ENCODE measurements at places on chromosomes 4 and X. TPM values are rescaled to one million over a fixed set of nuclear protein-coding genes. Genes with fewer than 3 reads are reported as not detected.
A peak's percentile ranks its signal among the peaks of the same experiment; 100 is the strongest.

DCTD gene
- total RNA-seq = 65.9 TPM

SOX3 gene
- not detected for total RNA-seq

MBNL3 gene
- 42.2 TPM for total RNA-seq

F8A3 gene
- 5.3 TPM for total RNA-seq

TMEM31 gene
- total RNA-seq = not detected

- no peak overlapping the region for H3K4me3 ChIP-seq
- H3K27ac ChIP-seq = no peak overlapping the region
- no peaks in the 10 kb centered on the region for H3K27me3 ChIP-seq
- peaks cover 12% of the 10 kb centered on the region for H3K4me1 ChIP-seq
- no peak for DNase-seq
These were observed 147.0 kb upstream of the NOCT start for GRCh38 chr4:138868562-138868961.

DNA sequence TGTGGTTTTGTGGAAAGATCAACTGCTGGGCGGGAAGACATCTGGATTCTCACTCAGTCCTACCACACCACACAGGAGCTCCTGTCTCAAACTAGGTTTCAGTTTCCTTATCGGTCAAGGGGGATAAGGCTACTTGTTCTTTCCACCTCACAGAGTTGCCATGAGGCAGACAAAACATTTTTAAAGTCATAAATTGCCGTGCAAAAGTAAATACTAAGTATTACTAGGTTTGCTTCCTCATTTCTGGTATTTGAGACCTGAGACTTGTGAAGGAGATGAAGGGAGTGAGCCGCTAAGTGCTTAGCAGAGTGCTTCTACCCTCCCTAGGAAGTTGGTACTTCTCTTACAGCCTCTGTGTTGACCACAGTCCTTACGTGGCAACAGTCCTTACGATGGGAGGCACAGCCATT is 1.5 kb downstream of the LAP3 start:
- peak overlapping the region; percentile 69 for H3K4me3 ChIP-seq
- no peak for DNase-seq
- peaks cover 12% of the 10 kb centered on the region for H3K36me3 ChIP-seq
- no peak overlapping the region for H3K27ac ChIP-seq
- no peaks in the 10 kb centered on the region for H3K27me3 ChIP-seq
- no peaks in the 10 kb centered on the region for H3K4me1 ChIP-seq

- no peak for DNase-seq
- no peak overlapping the region for H3K27ac ChIP-seq
- H3K4me3 ChIP-seq = no peak overlapping the region
These were observed 424.3 kb downstream of the SLITRK2 start for GRCh38 chrX:146241902-146242301.

DNA sequence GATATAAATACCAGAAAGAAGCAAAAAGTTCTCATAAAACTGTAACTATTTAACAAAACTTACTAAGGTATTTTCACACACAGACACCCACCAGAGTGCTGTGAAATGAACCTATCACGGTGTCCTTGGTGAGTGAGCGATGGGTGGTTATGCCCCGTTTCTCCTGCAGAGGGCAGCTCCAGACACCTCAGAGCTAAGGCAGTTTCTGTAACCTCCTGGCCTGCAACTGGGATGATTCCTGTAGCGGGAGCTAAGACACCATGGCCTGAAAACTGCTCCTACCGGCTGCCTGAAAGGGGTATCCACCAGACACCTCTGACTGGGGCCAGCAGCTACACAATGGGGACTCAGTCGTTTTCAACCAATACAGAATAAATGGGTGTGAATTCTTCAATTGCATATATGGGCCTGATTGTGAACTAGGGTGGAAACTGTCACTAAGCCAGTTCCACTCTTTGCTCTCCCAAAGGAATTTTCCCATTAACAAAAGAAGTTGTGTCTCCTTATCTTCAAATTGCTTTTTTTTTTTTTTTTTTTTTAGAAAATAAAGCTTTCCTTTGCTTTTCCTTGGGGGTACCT is 2375.8 kb upstream of the TENM3 start:
- H3K36me3 ChIP-seq = no peaks in the 10 kb centered on the region
- peak; percentile 84 for DNase-seq
- H3K27me3 ChIP-seq = no peaks in the 10 kb centered on the region
- H3K27ac ChIP-seq = no peak overlapping the region
- H3K4me3 ChIP-seq = no peak overlapping the region

DNA sequence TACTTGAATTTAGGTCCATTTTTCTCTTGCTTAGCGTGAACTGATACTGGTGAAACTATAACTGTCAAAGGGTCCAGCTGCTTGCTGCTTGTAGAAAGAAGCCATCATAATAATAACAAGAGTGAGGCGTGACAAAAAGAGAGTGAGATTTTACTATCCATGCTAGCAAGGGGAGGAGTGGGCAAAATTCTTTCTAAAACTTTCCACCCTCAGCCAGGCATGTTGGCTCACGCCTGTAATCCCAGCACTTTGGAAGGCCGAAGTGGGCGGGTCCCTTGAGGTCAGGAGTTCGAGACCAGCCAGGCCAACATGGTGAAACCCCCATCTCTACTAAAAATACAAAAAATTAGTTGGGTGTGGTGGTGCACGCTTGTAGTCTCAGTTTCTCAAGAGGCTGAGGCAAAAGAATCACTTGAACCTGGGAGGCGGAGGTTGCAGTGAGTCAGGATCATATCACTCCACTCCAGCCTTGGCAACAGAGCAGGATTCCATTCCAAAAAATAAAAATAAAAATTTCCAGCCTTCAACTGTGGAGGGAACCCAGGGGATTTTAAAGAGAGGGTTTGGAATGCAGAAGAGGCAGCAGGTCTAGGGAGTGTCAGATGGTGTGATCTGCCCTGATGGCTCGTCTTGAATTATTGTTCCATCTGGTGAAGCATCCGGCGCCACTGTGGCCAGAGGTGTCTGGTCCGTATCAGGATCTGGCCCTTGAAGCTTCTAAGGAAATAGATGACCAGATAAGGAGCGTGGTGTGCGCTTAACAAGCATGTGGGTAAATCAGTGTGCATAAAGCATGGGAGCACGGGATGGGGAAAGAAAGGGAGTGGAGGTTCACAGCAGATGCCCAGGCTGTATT is 51.8 kb downstream of the LRP2BP start:
- H3K4me1 ChIP-seq = no peaks in the 10 kb centered on the region
- no peaks in the 10 kb centered on the region for H3K27me3 ChIP-seq
- no peak overlapping the region for H3K27ac ChIP-seq
- H3K4me3 ChIP-seq = no peak overlapping the region

GRCh38 chr4:4417886-4418285 is 31.0 kb downstream of the NSG1 start:
- DNase-seq = no peak
- H3K4me3 ChIP-seq = no peak overlapping the region
- H3K4me1 ChIP-seq = no peaks in the 10 kb centered on the region
- H3K27ac ChIP-seq = no peak overlapping the region

GRCh38 chrX:42490111-42490510 is 287.9 kb downstream of the PPP1R2C start:
- H3K27ac ChIP-seq = no peak overlapping the region
- H3K4me3 ChIP-seq = no peak overlapping the region
- H3K36me3 ChIP-seq = no peaks in the 10 kb centered on the region
- no peaks in the 10 kb centered on the region for H3K27me3 ChIP-seq
- DNase-seq = no peak
- H3K4me1 ChIP-seq = no peaks in the 10 kb centered on the region

GRCh38 chr4:102843273-102843672 is 15.9 kb upstream of the UBE2D3 start:
- no peaks in the 10 kb centered on the region for H3K27me3 ChIP-seq
- no peak overlapping the region for H3K27ac ChIP-seq
- H3K36me3 ChIP-seq = no peaks in the 10 kb centered on the region

DNA sequence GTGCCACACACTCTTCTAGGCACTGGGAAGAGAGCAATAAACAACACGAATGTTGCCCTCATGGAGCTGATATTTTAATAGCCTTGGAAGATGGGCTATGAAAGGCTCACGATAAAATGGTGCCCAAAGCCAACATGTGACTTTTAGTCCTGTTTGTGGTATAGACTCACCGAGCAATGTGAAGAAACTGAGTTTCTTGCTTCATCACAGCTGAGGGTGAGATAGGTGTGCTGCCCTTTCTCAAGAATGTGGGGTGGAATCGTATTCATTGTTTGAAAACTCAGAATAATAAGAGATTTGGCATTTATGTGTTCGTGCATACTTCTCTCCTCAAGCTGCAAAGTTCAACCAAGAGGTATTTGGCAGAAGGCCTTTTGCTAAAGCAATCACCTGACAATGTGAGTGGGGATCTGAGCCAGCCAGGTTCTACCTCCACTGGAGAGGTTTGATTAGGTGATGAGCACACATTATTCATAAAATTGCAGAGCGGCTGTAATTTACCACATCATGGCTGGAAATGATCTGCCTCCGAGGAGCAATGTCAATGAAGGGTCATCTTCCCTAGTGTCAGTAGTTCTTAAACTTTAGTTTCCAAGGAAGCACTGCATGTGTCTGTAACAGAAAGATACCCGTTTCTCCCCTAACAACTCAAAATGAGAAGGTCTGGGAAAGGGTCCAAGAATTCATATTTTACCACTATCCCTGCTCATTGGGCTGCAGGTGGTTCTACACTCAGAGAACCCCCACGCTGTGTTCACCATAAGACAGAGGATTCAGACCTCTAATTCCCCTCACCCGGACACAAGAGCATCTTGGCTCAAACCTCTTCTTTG is 41.9 kb upstream of the CBR4 start:
- H3K4me3 ChIP-seq = no peak overlapping the region
- H3K36me3 ChIP-seq = no peaks in the 10 kb centered on the region
- peaks cover 12% of the 10 kb centered on the region for H3K4me1 ChIP-seq
- H3K27ac ChIP-seq = no peak overlapping the region

- H3K4me1 ChIP-seq = no peaks in the 10 kb centered on the region
- no peak for DNase-seq
- no peaks in the 10 kb centered on the region for H3K36me3 ChIP-seq
- H3K27me3 ChIP-seq = no peaks in the 10 kb centered on the region
- no peak overlapping the region for H3K27ac ChIP-seq
- H3K4me3 ChIP-seq = no peak overlapping the region
These were observed 24.4 kb downstream of the BLOC1S4 start for GRCh38 chr4:6740347-6740746.

GRCh38 chr4:101037938-101038413 is 309.4 kb downstream of the PPP3CA start:
- no peaks in the 10 kb centered on the region for H3K27me3 ChIP-seq
- no peaks in the 10 kb centered on the region for H3K36me3 ChIP-seq
- no peak overlapping the region for H3K4me3 ChIP-seq
- peaks cover 45% of the 10 kb centered on the region for H3K4me1 ChIP-seq
- peak overlapping the region; percentile 14 for H3K27ac ChIP-seq
- peak; percentile 97 for DNase-seq

DNA sequence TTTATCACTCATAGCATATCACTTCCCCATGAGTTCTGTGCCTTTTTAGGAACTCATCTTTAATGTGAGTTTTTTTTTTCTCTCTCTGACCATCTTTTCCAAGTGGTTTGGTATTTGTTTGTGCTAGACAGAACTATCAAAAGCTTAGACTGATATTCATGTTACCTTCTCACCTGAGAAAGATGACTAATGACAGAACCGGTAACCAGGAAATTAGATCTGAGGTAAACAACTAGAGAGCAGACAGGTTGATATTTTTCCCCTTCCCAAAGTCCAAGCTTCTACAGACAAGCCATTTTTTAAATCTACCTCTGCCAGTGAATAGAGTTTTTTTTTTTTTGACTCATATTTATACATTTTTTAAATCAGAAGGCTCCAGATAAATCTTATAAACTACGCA is 17.0 kb upstream of the SRD5A3 start:
- no peak overlapping the region for H3K4me3 ChIP-seq
- H3K27ac ChIP-seq = no peak overlapping the region
- no peaks in the 10 kb centered on the region for H3K4me1 ChIP-seq
- no peaks in the 10 kb centered on the region for H3K36me3 ChIP-seq
- DNase-seq = no peak

DNA sequence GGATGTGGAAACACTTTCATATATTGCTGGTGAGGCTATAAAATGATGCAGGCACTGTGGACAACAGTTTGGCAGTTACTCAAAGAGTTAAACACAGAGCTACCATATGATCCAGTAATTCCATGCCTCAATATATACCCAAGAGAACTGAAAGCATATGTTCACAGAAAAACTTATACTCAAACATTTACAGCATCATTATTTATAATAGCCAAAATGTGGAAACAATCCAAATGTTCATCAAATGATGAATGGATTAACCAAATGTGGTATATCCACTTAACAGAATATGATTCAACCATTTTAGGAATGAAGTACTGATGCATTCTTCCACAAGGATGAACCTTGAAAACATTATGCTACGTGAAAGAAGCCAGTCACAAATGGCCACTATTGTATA is 603.8 kb downstream of the IQCM start:
- H3K36me3 ChIP-seq = no peaks in the 10 kb centered on the region

DNA sequence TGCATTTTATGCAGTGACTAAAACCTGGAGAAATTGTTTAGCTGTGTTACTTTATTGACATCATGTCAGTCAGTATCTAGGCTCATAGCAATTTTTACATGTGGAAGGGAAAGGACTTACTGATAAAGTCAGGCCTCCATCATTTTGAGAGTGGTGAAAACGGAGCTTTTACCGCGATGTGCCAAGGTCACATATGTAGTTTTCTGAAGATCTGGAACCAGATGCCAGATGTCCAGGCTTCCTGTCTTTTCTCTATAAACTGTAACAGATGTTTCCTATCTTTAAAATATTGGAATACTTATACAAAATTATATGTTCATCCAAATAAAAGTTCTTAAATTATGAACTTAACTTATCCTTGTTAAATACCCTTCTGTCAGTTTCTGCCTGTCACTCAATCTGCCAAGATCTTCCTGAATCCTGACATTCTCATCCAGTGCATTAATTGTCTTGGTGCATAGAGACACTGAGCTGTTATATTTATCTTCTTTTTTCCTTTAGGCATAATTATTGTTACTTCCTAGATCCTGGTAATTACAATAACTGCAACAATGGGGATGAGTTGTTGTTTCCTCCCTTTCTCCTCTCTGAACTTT is 1646.2 kb upstream of the TENM3 start:
- H3K4me3 ChIP-seq = no peak overlapping the region
- no peak overlapping the region for H3K27ac ChIP-seq
- H3K27me3 ChIP-seq = no peaks in the 10 kb centered on the region
- H3K4me1 ChIP-seq = peaks cover 5% of the 10 kb centered on the region
- peak; percentile 11 for DNase-seq
- no peaks in the 10 kb centered on the region for H3K36me3 ChIP-seq

DNA sequence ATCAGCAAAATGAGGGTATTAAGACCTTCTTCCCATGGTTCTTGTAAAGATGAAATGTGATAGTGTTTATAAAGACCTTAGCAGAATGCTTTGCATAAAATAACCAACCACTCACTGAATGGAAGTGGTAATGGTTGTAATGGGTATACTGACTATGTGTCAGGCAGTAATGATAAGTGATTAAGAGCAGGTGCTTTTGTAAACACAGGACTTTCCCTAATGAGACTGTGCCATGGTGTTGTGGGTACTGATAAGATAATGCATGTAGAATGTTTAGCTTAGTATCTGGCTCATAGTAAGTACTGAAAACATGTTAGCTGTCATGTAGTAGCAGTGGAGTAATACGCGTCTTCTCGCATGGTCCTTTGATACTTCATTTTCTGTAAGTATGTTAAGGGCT is 6.9 kb downstream of the LSM6 start:
- no peak for DNase-seq
- H3K4me1 ChIP-seq = peaks cover 31% of the 10 kb centered on the region
- no peaks in the 10 kb centered on the region for H3K27me3 ChIP-seq
- no peak overlapping the region for H3K4me3 ChIP-seq
- H3K27ac ChIP-seq = no peak overlapping the region

Data from A673 (cell line).